Dermis blood vessel endothelial cell (primary cell): ENCODE measurements at places on chromosomes 7 and 10.

DNA sequence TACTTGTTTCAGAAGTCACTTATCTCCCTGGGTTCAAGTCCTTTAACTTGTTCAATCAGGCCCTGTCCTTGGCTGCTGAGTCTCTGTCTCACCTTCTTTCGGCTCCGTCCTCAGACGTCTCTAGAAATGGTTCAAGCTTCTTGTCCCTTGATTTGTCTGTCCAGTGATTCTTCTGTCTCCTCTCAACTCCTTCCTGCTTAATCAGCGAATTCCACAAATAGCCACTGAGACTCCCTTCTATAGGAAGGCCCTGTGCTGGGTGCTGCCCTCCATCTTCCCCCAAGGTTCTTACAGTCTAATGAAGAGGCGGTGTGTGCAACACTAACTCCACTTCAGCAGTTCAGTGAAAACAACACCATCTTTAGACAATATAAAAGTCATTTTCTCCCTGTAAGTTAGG, 12.7 kb downstream of the FAM241B start:
- DNase-seq, result no peak

- DNase-seq, result no peak
Observed at GRCh38 chr10:74156919-74157289, 5.9 kb downstream of the ADK start.

- peak; percentile 72 for DNase-seq
Observed at GRCh38 chr7:130942211-130942964, 208.4 kb upstream of the KLF14 start.

GRCh38 chr7:19104811-19105210, 12.6 kb downstream of the TWIST1 start:
- DNase-seq, result no peak

GRCh38 chr10:114821915-114822443, 399 bp downstream of the FHIP2A start:
- DNase-seq, result peak; percentile 56

- DNase-seq, result no peak
Observed at GRCh38 chr7:135151132-135151531, 3.3 kb downstream of the TMEM140 start.

DNA sequence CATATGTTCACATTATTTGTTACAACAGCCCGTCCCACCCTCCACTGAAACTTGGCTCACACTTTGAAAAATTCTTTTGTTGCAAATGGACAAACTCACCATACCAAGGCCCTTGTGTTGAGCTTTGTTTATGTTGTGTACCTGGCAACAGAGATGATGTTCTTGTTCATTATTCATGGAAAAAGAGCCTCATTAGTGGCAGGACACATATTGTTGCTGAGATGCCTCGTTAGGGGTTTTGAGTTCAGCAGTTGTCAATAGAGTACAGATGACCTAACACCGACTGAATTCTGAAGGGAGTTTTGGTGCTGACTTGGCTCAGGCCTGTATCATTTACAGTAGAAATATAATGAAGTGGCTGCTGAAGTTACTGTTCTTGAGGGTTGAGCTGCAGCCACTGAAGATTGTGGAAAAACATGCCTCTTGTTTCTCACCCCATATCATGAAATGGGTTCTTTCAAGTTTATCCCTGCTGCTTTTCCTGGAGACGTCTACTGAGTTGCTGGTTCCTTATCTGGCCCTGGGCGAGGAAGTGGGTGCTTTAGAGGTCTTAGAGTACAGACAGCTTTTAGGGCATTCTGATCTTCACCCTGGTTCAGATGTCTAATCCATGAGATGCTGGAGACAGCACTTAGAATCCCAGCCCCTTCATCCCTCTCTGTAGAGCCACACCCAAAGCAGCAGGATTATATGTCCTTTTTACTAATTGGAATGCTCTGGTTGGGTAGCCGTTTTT, 149.7 kb downstream of the WNT2 start:
- peak; percentile 44 for DNase-seq

GRCh38 chr10:26486990-26487850, 49.1 kb downstream of the APBB1IP start:
- no peak for DNase-seq

DNA sequence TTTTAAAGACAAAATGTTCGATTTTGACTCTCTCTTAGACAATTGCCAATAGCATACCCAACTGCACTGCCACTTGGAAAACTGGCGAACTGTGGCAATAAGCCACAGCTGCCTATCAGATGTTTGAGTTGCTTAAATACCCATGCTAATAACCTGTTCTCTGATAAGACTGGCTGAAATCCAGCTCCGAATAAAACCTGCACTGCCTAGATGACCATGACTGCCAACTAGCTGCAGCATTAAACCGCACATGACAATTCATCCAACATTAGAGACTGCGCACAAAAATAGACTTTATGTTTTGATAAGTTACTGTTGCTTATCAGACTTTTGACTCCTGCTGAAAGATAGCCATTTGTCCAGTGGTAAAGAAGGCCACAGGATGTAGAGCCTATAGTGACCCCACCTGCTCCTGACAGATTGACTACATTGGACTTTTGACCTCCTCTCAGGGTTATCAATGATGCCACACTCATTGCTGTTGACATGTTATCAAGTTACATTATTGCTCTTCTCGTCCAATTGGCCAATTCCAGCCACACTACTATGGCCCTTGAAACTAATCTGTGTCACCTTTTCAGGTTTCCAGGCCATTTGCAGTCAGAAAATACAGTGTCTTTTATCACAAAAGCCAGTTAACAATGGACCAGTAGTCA, 299.0 kb downstream of the HGF start:
- DNase-seq, result no peak

DNA sequence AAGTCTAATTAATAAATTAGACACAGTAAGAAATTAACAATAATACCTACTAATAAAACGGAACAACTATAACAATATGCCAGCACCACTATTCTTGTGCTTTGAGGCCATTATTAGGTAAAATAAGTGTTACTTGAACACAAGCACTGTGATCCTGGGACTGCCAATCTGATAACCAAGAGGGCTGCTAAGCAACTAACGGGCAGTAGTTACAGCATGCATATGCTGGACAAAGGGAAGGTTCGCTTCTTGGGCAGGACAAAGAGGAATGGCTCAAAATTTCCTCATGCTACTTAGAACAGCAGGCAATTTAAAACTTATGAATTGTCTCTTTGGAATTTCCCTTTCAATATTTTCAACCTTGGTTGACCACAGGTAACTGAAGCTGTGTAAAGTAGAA, 718.6 kb downstream of the SORCS3 start:
- DNase-seq, result no peak

- no peak for DNase-seq
Observed at GRCh38 chr7:68146983-68147382, 1150.3 kb downstream of the TYW1 start.

GRCh38 chr10:63692220-63692896, 171.2 kb downstream of the REEP3 start:
- DNase-seq, result peak; percentile 64

DNA sequence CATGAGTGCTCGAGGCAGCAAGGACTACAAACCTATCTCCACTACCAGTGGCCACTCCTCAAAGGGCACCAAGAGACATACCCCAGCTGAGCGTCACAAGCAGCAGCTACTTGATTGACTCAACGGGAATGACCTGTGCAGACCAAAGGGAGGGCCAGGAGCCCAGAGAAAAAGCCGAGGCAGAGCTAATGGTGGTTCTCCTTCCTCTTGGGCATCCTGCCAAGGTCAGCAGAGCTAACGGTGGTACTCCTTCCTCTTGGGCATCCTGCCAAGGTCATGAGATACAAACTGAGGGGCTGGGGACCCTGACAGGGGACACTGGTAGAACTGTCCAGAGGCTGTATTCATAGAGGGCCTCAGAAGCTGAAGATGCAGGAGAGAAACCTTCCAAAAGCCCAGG, 60.4 kb downstream of the FAM53B start:
- peak; percentile 29 for DNase-seq

DNA sequence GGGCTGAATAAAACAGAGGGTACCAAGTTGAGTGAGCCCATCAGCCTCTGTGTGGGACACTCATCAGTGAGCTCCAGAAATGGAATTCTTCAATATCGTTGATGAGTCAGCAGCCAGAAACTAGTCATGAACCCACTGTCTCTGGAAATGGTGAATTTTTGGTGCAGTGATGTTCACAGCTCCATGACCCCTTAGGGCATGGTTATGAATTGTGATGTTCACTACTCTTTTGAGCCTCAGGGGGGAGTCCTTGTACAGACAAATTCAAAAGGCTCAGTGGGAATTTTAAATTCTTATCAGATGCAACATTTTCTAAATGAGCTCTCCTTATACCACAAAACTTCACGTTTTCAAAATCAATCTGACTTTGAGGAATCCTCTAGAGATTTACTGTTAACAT, 335.7 kb downstream of the PHTF2 start:
- peak; percentile 19 for DNase-seq

GRCh38 chr7:64802699-64803098, 8.5 kb downstream of the ZNF138 start:
- no peak for DNase-seq

GRCh38 chr10:88835910-88836221, 15.8 kb downstream of the ANKRD22 start:
- no peak for DNase-seq

- DNase-seq, result no peak
Observed at GRCh38 chr7:126026421-126027088, 1096.9 kb upstream of the POT1 start.

GRCh38 chr10:48671914-48672595, 12.6 kb upstream of the WDFY4 start:
- DNase-seq, result no peak

DNA sequence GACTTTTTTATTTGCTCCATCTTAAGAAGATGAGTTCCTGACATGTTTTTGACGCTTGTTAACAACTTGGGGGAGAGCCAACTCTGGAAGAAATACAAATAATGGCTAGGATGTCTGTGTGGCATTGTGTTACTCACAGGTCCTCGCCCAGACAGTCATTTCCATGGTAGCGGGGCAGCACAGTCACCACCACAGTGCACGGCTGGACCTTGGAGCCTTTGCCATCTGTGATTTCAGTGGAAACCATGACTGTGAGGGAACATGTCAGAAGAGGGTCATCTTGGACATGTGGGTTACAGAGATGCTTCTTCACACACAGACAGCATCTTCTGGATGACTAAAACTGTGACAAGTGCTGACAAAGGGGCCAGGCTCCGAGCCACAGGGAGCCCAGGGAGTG, 74.5 kb downstream of the PKD1L1 start:
- peak; percentile 31 for DNase-seq

DNA sequence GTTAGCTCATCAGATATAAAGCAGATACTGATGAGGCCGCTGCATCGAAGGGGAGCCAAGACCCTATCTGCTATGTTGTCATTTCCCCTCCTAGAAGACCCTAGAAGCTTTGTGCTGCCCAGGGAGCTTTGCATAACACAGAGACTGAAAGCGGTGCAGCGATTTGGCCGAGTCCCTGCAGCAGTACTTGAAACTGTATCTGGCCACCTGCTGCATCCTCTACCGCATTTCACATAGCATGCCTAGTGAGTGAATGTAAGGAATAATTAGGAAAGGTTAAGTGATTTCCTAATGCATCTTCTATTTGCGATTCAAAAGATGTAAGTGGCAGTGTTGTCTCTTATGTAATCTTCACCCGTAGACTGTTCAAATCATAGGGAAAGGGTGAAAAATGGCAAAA, 106.7 kb downstream of the LRMDA start:
- no peak for DNase-seq

DNA sequence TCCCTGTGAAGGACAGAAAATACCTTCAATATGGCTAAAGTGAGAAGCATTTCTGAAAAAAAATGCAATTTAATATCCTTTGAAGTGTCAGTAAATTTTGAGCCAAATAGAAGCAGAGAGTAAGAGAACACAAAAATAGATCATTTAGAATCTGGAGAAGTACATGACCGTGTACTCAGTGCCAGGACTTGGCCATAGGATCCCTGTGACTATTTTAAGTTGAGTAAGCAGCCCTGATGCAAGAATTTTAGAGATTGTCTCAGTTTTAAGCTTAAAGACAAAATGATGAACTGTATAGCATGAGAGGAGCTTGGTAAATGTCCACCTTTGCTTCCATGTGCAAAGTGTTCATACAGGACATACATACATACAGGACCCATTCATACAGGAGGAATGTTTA, 2.5 kb downstream of the PTER start:
- no peak for DNase-seq

DNA sequence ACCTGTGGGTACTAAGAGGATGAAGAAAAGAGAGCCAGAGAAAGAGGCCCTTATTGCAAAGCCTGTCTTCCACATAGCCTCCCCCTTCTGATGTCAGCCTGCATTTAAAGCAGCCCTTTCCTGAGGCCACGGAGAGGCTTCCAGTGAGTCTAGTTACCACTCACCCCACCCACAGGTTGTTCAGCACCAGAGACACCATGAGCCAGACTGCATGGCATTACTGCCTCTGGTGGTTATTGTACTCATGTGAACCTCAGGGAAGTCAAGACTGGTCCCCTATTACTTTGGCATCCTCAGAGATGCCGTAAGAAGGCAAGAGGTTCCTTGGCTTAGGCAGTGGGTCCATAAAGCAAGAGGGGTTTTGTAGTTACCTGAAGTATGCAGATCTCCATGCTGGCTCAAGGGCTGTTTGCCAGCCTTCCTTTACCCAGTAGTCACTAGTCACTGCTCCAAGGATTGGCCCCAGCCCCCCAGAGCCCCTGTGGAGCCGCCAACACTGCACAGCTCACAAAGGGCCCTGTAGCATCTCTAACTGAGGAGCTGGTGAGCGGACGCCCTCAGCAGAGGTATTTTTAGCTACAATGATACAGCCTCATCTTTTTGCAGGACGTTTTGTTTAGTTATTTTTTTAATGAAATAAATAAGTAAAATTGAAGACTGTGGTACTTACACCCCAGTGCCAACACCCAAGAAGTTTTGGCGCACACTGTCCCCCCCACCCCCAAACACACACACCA, 20.7 kb downstream of the LRRC4 start:
- peak; percentile 12 for DNase-seq

GRCh38 chr10:51894771-51895578, 195.6 kb upstream of the CSTF2T start:
- DNase-seq, result no peak

GRCh38 chr10:28400176-28400575, 97.3 kb upstream of the MPP7 start:
- no peak for DNase-seq

DNA sequence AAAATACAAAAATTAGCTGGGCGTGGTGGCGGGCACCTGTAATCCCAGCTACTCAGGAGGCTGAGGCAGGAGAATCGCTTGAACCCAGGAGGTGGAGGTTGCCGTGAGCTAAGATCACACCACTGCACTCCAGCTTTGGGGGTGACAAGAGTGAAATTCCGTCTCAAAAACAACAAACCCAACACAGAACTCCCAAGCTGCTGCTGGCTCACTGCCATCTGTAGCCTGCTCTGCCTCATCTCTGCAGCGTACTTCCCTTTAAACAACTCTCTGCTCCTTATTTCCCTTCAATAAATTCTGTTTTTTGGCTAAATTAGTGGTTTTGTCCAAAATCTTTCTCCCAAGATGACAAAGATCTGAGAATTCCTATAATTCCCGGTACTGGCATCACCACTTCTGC, 189.2 kb upstream of the GALNT17 start:
- DNase-seq, result no peak

DNA sequence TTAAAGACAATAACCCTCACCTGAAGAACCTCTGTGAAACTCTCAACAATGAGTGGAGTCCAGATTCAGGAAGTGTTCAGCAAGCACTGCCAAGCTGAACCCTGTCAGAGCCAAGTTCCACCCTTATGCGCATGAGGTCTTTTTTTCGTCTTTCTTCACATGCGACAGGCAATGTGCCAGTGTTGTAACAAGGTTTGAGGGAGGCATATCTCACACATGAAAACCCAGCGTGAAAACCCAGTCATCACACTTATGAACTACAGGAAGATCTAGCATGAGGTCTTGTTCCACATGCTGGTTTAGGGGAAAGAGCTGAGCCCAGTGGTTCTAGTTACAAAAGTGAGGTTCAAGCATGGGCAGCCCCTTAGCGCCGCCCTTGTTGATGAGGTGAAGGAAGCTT, 49.7 kb downstream of the RABGEF1 start:
- peak; percentile 27 for DNase-seq

- DNase-seq, result no peak
Observed at GRCh38 chr7:148589640-148590039, 926 bp upstream of the C7orf33 start.
